ENCODE measurements at places on chromosomes 6 and 20. TPM values are rescaled to one million over a fixed set of nuclear protein-coding genes. Genes with fewer than 3 reads are reported as not detected.

DNA sequence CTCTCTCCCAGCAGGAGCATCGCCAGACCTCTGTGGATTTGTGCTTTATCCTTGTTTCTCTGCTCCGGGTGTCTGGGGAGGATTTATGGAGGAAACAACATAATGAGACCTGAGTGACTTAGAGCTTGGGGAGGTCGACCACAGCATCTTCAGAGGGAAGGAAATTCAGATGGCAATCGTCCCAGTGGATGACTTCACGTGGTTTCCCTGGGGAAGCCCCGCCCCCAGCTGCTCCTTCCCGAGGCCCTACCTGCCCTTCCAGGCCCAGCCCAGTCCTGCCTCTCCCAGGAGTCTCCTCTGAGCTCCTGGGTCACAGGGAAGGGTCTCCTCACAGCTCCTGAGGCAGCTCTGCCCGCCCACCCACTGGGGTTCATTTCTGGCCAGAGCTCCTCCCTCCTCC lies 430.3 kb upstream of the SULF2 start:
- H3K4me1 ChIP-seq, result no peaks in the 10 kb centered on the region
- no peaks in the 10 kb centered on the region for H3K36me3 ChIP-seq
- DNase-seq, result peak; percentile 61
- H3K27me3 ChIP-seq, result no peaks in the 10 kb centered on the region

DNA sequence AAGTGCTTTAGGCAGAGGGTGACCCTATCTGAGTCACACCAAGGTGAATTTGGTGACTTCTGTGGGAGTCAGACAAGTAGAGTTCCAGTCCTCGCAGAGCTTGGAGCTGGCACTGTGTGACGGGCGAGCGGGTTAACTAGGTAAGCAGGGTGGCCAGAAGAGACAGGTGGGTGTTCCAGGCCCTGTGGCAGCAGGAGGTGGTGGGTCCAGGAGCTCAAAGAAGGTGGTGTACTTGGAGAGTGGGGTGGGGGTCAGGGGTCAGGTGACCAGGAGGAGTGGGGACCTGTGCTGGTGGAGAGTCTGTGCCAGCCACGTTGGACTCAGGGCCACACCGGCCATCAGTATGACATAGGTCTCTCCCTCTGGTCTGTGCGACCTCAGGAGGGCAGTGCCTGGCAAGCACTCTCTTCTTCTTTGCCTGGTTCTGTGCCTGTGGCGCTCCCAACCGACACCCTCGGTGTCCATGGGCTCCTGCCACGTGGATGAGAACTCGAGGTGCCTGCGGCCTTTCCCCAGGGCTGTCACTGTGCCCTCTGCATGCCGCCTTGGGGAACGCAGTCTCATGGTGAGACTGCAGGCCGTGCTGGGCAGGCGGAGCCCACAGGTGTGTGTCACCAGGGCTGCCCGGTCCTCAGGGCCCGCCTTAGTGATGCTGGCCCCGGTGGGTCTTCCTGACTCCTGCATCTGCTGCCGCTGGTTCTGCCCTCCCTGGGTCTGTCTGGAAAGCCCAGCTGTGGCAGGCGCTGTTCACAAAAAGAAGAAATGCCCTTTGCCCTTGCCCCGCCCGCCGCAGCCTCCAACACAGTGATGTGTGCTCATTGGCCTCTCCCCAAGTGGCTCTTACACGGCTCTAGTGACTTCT lies 1.6 kb downstream of the MRGBP start:
- H3K27me3 ChIP-seq, result no peaks in the 10 kb centered on the region
- H3K4me3 ChIP-seq, result no peak overlapping the region
- peak overlapping the region; percentile 94 for H3K27ac ChIP-seq
- H3K36me3 ChIP-seq, result peaks cover 3% of the 10 kb centered on the region
- peaks cover 36% of the 10 kb centered on the region for H3K4me1 ChIP-seq

GRCh38 chr20:39036011-39036410 lies 73.9 kb downstream of the DHX35 start:
- H3K36me3 ChIP-seq, result no peaks in the 10 kb centered on the region
- H3K4me1 ChIP-seq, result no peaks in the 10 kb centered on the region
- DNase-seq, result no peak
- H3K4me3 ChIP-seq, result no peak overlapping the region

DNA sequence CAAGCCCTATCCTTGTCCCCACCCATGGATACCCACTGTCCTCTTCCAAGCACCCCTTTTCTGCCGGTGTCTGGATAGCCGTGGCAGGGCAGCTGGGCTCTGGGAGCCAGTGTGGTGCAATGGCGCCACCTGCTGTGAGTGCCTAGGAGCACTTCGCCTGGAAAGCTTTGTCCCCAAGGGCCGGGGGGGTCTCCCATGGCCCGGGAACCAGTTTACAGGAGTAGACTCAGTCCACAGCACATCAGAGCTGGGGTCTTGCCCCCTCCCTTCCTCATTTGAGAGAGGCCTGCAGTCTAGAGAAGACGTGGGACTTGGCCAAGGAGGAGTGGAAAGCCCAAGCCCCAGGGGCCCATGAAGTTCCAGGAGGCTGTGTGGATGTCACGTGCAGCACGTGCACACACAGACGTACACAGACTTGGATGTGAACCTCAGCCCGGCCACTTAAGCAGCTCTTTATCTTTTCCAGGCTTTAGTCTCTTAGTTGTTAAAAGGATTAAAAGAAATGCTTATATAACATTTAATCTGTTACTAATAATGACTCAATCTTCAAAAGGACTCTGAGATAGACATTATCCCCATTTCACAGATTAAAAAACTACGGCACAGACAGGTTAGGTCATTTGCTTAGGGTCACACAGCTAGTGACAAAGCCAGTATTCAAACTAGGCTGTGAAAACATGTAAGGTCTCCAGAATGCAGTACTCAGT lies 40.9 kb upstream of the CDH22 start:
- H3K27me3 ChIP-seq, result peaks cover 1% of the 10 kb centered on the region
- H3K27ac ChIP-seq, result no peak overlapping the region
- peak; percentile 43 for DNase-seq
- H3K4me3 ChIP-seq, result no peak overlapping the region

DNA sequence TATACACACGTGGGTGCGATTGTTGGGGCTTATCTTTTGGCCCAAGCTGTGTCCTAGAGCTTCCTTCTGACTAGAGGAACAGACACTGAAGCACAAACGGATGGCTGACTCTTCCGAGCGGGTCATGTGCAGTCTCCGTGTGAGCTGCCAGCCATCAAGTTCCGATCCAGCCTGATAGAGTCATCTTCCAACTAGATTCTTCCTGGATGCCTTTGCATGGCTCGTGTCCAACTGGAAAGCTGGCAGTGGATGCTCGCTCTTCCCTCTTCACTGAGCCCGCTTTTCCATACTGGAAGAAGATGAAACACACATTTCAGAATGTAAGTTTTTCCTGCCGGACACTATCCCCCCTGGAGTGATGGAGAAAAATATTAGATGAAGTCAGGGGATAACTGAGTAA lies 148.1 kb downstream of the SCML4 start:
- H3K4me1 ChIP-seq, result no peaks in the 10 kb centered on the region
- no peaks in the 10 kb centered on the region for H3K36me3 ChIP-seq
- H3K27me3 ChIP-seq, result no peaks in the 10 kb centered on the region
- H3K27ac ChIP-seq, result no peak overlapping the region

The SOBP gene
- total RNA-seq, result 3.5 TPM

The SYCP2 gene
- total RNA-seq, result not detected

The HLA-F gene
- 90.4 TPM for total RNA-seq
